ENCODE measurements at places on chromosomes 12 and 14.

GRCh38 chr14:72545411-72546311 lies 348.2 kb downstream of the DPF3 start:
- no peak for DNase-seq

GRCh38 chr14:104656014-104656714 lies 33.3 kb upstream of the INF2 start:
- no peak for DNase-seq

DNA sequence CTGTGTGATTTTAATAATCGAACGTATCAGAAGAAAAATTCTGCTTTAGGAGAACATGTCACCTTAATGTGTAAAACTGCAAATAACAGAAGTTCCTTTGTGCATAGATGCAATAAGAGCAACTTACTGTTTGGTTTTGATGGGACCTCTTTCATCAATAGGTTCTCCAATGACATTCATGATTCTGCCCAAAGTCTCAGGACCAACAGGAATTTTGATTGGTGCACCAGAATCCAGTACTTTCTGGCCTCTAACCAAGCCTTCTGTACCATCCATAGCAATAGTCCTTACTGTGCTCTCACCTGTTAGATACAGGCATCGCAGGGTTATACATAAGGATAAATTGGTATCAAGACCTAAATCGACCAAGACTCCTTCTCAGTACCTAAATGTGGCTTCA lies 1.1 kb downstream of the ATP5F1B start:
- DNase-seq = no peak

DNA sequence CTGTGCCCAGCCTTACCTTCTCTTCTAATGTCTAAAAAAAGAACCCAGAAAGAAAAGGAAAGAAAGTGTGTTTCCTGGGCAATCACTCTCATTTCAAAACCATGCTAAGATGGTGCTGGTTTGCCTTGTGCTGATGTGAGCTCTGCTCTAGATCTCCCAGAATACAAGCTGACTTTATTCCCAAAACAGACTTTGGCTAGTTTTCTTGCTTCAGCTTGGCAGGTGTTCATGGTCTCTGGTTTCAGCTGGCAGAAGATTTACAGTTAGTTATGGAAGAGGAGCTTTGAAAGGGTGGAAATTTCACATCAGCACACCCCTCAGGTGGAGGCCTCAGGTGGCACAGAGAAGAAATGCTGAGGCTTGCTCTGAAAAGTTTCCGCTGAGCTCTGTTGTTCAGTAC lies 34.4 kb downstream of the PPP1R36 start:
- no peak for DNase-seq

GRCh38 chr14:102696856-102697495 lies 80.3 kb upstream of the TRAF3 start:
- no peak for DNase-seq

DNA sequence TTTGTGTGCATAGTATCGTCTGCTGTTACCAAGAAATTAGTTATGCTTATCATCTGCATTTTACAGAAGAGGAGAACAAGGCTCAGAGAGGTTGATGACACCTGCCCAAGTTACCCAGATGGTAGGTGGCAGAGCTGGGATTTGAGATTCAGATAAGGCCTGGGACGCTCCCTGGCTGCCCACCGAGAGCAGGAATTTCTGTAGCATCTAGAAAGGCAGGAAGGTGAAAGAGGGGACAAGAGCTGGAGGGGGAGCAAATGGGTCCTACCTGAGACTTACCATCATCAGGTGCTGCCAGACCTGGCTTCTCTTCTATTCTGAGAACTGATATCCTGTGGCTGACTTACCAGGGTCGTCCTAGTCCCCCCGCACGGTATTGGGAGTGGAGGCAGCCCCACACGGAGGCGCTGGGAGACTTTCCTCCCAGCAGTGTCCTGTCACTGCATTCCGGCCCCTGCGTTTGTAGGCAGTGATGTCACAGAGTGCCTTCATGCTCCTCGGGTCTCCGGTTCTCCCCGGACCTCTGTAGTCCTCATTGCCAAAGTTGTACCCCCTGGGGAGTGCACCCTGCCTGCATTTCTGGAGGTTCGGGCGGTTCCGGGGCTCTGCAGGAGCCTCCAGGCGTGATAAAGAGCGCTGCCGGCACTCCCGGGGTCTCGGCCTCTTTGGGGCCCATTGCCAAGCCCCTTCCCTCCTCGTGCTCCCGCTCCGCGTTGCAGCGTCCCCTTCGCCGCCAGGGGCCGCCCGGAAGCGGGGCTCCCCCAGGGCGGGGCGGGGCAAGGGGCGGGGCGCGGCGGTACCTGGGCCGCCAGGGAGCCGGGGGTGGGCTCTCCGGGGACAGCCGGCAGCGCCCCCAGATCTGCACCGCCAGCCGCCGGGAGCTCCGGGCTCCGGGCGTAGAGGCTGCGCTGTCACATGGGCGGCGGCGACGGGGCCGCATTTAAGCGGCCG lies at the start of gene CABP1:
CABP1 (plus strand) TSS at position 856 of the 951 bp plus-strand sequence; CDS start at position 916, 60 bp downstream.
- DNase-seq = peak; percentile 60

GRCh38 chr14:103267226-103267910 lies 66.7 kb upstream of the EIF5 start:
- DNase-seq = no peak

DNA sequence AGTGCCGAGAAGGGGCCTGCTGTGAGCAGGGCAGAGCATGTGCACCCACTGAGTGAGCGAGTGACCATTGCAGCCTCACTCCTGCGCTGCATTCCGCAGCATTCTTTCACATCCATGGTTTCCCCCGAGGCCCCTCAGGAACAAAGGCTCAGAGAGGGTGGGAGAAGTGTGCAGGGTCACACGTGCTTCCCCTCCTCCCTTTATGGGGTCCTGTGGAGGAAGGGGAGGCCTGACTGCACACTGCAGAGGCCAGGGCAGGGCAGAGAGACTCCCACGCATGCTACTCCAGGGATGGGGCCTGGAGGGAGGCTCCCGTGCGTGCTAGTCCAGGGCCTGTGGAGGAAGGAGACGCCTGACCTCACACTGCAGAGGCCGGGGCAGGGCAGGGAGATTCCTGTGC lies 63.2 kb downstream of the DIO3 start:
- DNase-seq = no peak

DNA sequence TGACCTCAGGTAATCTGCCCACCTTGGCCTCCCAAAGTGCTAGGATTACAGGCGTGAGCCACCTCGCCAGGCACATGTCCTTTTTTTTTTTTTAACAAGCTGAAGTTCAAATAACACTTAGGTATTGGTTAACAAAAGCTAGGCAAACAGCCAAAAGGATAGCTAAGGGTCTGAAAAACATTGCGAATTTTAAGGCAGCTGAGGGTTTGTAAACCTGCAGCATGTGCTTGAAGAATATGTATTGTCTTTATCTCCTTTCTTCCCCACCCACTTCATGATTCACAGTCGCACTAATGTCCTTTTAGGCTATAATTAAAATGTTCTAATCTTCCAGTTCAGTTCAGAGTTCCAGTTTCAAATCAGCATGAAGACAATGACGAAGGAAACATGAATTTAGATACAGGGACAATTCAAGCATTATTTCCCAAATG lies 30.1 kb upstream of the CERS5 start:
- DNase-seq = no peak

- DNase-seq = no peak
Observed at GRCh38 chr12:98420461-98420860, 94.9 kb upstream of the TMPO start.

Data from stimulated activated CD4-positive, alpha-beta T cell treated with anti-CD3 and anti-CD28 coated beads, Interleukin-12 subunit alpha, Interleukin-12 subunit beta, amount 100 ng/mL, for 24 hours (primary cell).